G401 (cell line): ENCODE measurements at places on chromosomes 16 and 17. TPM values are rescaled to one million over a fixed set of nuclear protein-coding genes. Genes with fewer than 3 reads are reported as not detected.

DNA sequence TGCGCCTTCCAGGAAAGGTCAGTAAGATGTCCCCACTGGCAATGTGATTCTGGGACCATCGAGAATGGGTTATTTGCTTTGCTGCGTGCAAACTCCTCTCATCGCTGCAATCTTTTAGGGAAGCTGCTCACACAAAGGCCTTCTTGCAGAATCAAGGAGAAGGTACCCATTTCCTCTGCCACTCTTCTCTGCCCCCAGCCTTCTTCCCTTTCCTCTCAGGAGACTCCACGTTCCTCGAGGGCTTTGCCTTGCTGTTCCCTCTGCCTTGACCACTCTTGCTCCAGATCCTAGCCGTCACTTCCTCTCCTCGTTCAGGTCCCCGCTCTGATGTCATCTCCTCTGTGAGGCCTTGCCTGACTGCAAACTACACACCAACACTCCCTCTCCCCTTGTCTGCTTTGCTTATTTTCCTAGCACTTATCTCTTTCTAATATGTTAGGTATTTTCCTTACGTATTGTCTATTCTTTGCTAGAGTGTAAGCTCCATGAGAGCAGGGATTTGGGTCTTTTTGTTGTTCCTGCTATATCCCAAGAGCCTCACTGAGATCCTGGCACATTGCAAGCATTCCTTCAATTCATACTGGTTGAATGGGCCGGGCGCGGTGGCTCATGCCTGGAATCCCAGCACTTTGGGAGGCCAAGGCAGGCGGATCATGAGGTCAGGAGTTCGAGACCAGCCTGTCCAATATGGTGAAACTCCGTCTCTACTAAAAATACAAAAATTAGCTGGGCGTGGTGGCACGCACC lies 5.3 kb upstream of the CRK start:
- no peak for DNase-seq

DNA sequence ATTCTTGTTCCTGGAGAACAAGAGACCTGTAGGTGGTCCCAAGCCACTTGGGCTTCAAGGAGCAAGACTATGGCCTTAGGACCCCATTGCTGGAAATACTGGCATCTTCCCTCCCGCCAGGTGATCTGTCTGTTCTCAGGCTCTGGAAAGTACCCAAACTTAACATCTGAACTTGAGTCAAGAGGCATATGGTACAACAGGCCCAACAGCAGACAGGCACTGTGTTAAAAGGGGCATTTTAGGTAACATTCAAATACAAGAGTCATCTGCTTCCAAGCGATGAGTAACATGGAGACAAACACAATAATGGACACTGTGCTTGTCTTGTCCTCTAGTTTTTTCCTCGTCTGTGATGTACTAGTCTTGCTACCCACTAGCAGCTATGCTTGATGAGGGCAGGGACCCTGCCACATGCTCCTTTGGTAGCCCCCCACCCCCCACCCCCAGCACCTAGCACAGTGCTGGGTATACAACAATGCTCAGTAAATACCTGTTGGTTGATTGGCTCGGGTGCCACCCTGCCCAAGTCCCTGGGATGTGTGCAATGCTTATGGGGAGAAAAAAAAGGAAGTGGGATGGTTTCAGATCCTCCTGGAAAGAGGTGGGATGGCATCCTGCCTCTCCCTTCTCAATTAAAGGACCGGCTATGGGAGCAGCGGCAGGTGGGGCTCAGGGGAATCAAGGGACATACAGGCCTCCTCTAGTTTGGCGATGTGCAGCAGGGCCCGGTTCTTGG lies 19.4 kb downstream of the CSF3 start:
- peak; percentile 63 for DNase-seq

DNA sequence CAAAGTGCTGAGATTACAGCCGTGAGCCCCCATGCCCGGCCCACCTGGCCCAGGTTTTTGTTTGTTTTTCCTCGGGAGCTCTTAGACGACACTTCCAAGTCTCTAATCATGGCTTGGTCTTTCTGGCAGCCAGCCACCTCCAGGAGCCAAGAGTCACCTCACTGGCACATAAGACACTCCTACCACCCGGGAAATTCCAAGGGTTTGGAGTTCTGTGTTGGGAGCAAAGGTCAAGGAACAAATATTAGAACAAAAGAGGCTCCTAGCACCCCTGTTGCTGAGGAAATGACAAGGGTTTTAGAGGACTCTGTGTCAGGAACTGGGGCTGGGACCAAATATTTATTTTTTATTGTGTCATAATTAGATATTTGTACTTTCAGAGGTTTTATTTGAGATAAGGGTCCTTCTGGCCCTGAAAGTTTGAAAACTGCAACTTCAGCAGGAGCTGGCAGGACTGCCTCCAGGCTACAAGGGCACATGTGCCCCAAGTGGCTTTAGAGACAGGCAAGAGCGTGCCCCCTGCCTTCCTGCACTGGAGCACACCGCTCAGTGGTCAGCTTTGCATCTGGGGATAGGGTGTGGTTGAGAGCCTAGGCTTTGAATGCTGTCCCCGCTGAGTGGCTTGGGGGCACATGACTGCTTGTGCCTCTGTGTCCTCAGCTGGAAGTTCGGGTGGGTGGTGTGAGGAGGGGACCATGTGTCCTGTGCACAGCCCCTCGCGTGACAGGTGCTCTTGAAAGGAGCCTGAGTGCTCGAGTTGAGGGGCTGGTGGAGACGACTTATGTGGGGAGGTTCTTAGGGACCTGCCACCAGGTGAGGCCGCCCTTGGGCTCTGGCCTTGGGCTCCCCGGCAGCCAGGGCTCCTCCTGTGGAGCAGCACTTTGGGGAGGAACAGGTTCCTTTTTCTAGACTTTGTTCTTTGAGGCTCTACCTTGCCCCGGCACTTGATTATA lies 29.7 kb downstream of the MGRN1 start:
- DNase-seq = no peak

KRTAP9-4 gene
- not detected in 2 replicates for total RNA-seq
